ENCODE measurements at places on chromosomes 13 and 19.

- H3K27ac ChIP-seq: no peak overlapping the region
- no peaks in the 10 kb centered on the region for H3K27me3 ChIP-seq
- H3K4me1 ChIP-seq: no peaks in the 10 kb centered on the region
- no peak for DNase-seq
These were observed 130.8 kb downstream of the KL start for GRCh38 chr13:33146843-33147611.

DNA sequence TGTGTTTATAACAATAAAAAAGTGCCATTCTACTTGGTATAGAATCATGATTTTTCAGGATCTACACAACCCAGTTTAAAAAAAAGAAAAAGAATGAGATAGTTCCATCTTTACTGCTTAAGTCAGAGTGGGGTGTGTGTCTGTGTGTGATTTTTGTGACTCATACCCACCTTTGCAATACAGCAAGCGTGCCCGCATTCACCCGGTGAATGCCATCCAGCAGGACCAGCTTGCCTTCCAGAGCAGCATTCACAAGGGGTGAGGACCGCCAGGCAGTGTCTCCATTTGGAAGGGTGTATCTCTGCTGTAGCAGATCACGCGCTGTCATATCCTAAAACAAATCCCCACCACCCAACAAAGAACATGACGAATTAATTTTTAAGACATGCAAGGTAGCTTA is 127.7 kb downstream of the VWA8 start:
- no peak overlapping the region for H3K27ac ChIP-seq
- H3K27me3 ChIP-seq: no peaks in the 10 kb centered on the region
- no peak overlapping the region for H3K4me3 ChIP-seq
- peaks cover 6% of the 10 kb centered on the region for H3K36me3 ChIP-seq
- peaks cover 2% of the 10 kb centered on the region for H3K4me1 ChIP-seq

DNA sequence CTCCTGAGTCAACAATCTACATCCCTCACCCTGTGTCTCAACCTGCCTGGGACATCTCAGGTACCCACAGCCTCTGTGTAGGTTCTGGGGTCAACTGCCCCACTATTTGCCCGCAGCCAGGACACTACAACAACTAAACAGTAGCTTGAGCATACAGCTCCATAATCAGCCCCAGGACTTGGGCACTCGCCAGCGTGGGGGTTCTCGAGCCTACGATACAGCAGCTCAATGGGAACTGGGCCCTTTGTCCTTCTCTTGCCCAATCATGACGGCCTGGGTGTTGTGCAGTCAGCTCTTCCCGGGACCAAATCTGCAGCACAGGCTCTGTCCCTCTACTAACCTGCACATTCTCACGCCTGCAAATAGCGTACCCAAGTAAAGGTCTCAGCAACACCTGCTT is 1.3 kb downstream of the ZNF180 start:
- no peak for DNase-seq
- H3K4me3 ChIP-seq: peak overlapping the region; percentile 95
- peaks cover 44% of the 10 kb centered on the region for H3K36me3 ChIP-seq

DNA sequence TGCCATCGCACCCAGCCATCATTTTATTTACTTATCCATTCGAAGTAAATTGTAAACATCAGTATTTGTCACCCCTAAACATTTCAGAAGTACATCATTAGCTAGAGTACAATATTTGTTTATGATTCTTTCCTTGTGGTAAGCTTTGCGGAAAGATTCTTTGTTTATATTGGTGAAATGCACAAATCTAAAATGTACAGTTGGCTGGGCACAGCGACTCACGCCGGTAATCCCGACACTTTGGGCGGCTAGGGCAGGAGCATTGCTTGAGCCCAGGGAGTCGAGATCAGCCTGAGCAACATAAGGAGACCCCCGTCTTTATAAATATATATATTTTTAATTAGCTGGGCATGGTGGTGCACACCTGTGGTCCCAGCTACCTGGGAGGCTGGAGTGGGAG is 10.1 kb downstream of the LGALS7B start:
- H3K27me3 ChIP-seq: peaks cover 1% of the 10 kb centered on the region
- H3K27ac ChIP-seq: no peak overlapping the region
- no peaks in the 10 kb centered on the region for H3K36me3 ChIP-seq
- peaks cover 2% of the 10 kb centered on the region for H3K4me1 ChIP-seq
- peak; percentile 80 for DNase-seq
- H3K4me3 ChIP-seq: no peak overlapping the region
